Parietal lobe (tissue), 2 donors: ENCODE measurements at places on chromosomes 3 and 15. TPM values are rescaled to one million over a fixed set of nuclear protein-coding genes. Genes with fewer than 3 reads are reported as not detected.

The KNL1 gene
- 10.6 TPM for total RNA-seq

The TRH gene
- total RNA-seq = 1.6 TPM

The SERPINI2 gene
- 2.2 TPM for total RNA-seq

The KBTBD13 gene
- total RNA-seq = not detected

The CASR gene
- 0.31 TPM for total RNA-seq

The NEK11 gene
- 31.3 TPM for total RNA-seq

The CCDC50 gene
- 126 TPM for total RNA-seq

The FEZF2 gene
- 19.1 TPM for total RNA-seq

The ATOSA gene
- 100 TPM for total RNA-seq

The TEX55 gene
- not detected for total RNA-seq

The IFT122 gene
- 31.6 TPM for total RNA-seq

The MYEF2 gene
- total RNA-seq = 179 TPM

The NTRK3 gene
- total RNA-seq = 95.2 TPM

The SEMA3G gene
- total RNA-seq = 2.8 TPM

The TRIM42 gene
- total RNA-seq = not detected

The RGMA gene
- total RNA-seq = 16.6 TPM

The AGTR1 gene
- 0.31 TPM for total RNA-seq

The C2CD4B gene
- total RNA-seq = 1.6 TPM

The CAPN3 gene
- 1.9 TPM for total RNA-seq

The TMEM212 gene
- not detected for total RNA-seq

The WDR93 gene
- 0.63 TPM for total RNA-seq

The FRG2C gene
- not detected for total RNA-seq

The ROBO2 gene
- total RNA-seq = 526 TPM

The ST8SIA2 gene
- total RNA-seq = 150 TPM

The FSD2 gene
- not detected for total RNA-seq

The IL5RA gene
- 1.3 TPM for total RNA-seq

The RPS17 gene
- 1,339 TPM for total RNA-seq

The CLEC3B gene
- 14.7 TPM for total RNA-seq

The CHRD gene
- 12.5 TPM for total RNA-seq

The SCAANT1 gene
- not detected for total RNA-seq

The GOLGA6L4 gene
- 9.4 TPM for total RNA-seq

The SLC12A6 gene
- total RNA-seq = 62.0 TPM

The CORO2B gene
- 52.9 TPM for total RNA-seq

The GABRB3 gene
- total RNA-seq = 135 TPM

The PSMD2 gene
- total RNA-seq = 260 TPM

The NAA50 gene
- 44.4 TPM for total RNA-seq

The PFKFB4 gene
- total RNA-seq = 33.2 TPM

The GXYLT2 gene
- 3.4 TPM for total RNA-seq

The FBLN2 gene
- 4.1 TPM for total RNA-seq

The DCLK3 gene
- 10.3 TPM for total RNA-seq

The GP5 gene
- total RNA-seq = not detected

The THSD4 gene
- 0.94 TPM for total RNA-seq

The TF gene
- 7.2 TPM for total RNA-seq

The MAGEL2 gene
- 1.9 TPM for total RNA-seq

The PYGO1 gene
- total RNA-seq = 57.0 TPM

The GPR176 gene
- total RNA-seq = 35.4 TPM

The PLSCR5 gene
- not detected for total RNA-seq

The TMOD2 gene
- 232 TPM for total RNA-seq

The HCLS1 gene
- total RNA-seq = 2.2 TPM

The CAMP gene
- total RNA-seq = not detected

The TRIM59 gene
- total RNA-seq = 14.1 TPM

The GTF2E1 gene
- total RNA-seq = 13.5 TPM
